Effector memory CD4-positive, alpha-beta T cell (primary cell): ENCODE measurements at places on chromosomes 1 and 21.

DNA sequence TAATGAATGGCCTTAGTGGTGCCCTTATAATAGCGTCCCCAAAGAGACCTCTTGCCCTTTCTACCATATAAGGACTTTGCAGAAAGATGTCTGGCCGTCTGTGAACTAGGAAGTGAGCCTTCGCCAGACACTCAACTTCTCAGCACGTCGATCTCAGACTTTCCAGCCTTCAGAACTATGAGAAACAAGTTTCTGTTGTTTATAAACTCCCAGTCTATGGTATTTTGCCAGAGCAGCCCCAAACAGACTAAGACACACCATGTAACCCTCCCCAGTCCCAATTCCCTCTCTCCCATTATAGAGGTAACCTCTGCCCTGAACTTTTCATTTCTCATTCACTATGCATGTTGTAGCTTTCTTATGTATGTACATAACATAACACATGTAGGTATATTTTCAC is 55.7 kb downstream of the NID1 start:
- no peak for DNase-seq

DNA sequence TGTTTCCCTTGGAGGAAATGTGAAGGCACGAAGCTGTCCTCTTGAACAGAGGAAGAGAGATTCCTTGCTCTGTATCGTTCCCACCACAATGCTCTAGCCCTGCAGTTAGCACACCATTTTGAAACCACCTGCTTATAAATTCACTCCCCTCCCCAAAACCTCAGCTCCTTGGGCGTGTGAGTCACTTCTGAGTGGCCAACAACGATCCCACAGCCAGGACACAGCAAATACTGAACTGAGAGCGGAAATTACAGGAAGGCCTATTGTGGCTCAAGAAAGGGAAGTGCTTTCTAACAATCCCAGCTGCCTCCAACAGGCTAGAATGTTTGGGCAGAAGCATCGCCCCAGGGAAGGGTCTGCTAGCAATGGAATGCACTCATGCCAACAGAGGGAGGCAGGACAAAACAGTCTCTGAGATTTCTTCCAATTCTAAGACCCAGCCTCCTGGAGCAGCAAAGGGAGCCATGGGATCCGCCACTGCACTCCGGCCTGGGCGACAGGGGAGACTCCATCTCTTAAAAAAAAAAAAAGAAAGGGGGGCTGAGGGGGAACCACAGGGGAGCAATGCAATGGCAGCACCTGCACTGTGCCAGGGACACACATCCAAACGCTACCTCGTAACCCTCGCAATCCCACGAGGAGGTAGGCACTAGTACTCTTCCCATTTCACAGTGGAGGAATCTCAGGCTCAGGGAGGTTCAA is 1.9 kb downstream of the TMEM53 start:
- DNase-seq = no peak

- no peak for DNase-seq
Measured at GRCh38 chr1:37658486-37658885, 23.8 kb upstream of the RSPO1 start.

- no peak for DNase-seq
Measured at GRCh38 chr1:15799928-15800835, 7.3 kb downstream of the UQCRHL start.

DNA sequence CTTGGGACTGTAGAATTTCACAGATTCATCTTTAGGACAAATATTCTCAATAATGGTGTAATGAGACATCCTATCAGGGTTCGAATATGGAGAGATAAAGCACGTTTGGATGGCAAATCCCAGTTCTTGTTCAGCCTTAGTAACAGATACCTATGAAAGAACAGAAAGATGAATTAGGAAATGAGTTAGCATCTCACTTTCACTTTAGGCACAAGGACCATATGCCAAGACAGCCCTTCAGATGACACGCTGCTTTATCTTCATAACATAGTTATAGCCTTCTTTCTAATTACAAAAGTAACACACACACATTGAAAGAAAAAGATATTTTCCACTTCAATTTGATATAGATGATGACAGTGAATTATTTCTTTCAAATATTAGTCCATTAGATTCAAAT is 173.6 kb downstream of the TGFBR3 start:
- DNase-seq = no peak
